Thoracic aorta (tissue), 2 donors: ENCODE measurements at places on chromosomes 5 and 9.

- no peak for DNase-seq
Observed at GRCh38 chr5:178429156-178429468, 161.1 kb downstream of the COL23A1 start.

GRCh38 chr9:29211003-29211579, 1637.8 kb upstream of the C9orf72 start:
- no peak for DNase-seq

- peak; percentile 41 for DNase-seq
Observed at GRCh38 chr5:178940569-178941360, at the start of gene ZNF454. Gene ZNF454 (plus strand): TSS chr5:178941198. CDS start chr5:178942792, 1,594 bp downstream.

DNA sequence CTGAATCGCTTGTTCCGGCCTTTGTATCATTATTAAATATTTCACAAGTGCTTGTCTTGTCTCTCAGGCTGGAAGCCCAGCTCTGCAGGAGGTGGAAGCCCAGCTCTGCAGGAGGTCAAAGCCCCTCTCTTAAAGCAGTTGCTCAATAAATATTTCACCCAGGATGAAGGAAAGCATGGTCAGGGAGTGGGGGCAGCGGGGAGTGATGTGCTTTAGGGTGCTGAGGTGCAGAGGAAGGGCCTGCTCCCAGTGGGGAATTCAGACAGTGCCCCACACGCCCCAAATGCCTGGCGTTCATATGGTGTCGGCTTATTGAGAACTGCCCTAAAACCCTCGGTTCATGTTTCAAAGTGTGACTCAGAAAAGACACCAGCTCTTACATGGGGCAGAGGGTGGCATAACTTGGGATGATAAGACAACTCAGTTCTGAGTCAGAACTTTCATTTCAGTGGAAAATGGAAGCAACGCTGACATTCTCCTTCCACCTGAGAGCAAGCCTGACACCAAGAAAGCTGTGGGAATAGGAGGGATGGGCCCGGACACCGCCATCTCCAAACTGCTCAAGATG, 114.3 kb upstream of the DAP start:
- DNase-seq: no peak

DNA sequence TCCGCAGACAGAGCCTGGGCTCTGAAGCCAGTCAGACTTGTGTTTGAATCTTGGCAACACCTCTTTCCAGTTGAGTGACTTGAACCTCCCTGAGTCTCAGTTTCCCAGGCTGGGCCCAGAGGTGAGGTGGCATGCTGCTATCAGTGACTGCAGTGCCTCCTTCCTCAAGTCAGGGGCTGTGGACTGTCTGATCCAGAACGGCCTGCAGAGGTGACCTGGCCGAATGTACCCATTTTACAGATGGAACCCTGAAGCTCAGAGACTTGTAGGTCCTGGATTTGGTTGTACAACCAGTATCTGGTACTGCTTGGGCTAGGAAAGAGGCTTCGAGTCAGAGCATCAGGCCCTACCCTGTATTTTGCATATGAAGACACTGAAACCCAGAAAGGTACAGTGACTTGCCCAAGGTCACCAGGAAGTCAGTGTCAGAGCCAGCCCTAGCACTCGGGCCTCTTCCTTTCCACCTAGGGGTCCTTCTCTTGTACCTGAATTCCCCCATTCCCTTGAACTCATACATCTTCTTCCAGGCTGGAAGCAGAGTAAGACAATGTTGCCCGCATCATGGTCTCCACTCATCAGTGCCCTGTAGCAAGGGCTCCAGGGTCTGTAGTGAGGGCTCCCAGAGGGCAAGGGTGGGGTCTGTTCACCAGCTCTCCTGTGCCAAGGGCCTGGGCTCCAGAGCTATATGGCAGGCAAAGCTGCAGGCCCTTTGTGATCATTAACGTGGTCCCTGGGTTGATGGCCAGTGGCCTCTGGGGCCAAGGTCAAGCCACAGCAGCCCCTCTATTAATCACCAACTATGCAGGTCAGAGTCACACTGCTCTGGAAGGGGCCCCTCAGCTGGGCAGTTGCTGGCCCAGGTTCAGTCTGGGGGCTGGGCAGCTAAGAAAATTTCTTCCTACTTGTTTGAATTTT, 28.5 kb downstream of the GSN start:
- no peak for DNase-seq

- DNase-seq: no peak
Observed at GRCh38 chr9:86713970-86714369, 233.3 kb downstream of the GAS1 start.

DNA sequence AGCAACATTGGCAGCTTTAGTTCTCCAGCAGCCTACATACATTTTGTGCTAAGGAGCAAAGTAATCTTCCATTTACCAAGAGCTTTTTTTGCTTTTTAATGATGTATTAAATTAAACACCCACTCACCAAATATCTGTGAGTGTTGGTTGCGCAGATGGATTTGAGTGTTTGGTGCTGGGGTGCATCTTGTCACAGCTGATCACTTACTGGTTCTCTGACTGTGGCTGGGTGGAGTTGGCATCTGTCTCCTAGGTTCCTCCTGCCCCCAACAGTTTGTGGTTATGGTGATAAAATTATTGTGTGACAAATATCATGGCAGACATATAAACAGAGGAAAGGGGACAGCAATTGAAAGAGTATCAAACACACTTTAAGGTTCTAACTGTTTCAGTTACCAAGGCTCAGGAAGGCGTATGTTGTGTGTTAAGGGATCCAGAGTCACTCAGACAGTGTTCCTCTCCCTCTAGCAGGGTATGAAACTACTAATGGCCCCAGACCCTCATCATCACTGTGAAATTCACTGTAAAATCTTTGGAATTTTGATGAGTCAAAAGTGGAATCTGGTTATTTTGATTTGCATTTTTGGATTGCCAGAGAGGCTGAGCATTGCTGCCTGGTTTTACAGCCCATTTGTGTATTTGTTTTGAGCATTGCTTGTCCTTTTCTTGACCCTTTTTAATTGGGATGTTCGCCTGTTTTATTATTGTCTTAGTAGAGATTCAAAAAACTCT, 81.7 kb downstream of the PDE8B start:
- no peak for DNase-seq

DNA sequence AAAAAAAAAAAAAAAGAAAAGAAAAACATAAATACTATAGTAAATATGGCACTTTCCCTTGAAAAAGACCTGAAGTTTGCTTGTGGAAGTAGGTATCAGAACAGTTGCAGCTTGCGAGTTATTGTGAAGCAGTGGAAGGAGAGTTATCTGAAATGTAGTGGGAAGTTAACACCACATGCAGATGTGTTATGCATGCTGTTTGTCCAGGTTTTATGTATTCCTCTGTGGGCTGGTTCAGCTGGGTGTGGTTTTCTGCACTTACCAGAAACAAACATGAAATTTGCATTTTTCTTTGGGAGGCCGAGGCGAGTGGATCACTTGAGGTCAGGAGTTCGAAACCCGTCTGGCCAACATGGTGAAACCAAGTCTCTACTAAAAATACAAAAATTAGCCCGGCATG, 42.1 kb upstream of the CTNNA1 start:
- no peak for DNase-seq

DNA sequence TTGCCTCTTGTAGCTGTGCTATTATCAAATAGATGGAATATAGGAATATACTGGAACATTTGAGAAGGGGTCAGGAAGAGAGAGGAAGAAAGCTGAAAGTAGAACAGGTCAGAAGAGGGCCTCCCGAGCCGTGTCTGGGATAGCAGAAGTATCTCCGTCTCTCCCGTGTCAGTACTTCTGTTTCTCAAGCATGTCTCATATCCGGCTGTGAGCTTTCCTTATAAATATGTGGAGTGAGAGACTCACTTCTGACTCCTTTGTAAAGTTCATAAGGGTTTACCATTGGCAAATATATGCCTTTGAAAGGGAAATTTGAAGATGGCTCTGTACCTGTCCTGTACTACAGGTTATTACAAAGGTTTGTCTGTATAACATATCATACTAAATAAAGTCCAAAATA, 50.3 kb downstream of the MOCS2 start:
- no peak for DNase-seq

DNA sequence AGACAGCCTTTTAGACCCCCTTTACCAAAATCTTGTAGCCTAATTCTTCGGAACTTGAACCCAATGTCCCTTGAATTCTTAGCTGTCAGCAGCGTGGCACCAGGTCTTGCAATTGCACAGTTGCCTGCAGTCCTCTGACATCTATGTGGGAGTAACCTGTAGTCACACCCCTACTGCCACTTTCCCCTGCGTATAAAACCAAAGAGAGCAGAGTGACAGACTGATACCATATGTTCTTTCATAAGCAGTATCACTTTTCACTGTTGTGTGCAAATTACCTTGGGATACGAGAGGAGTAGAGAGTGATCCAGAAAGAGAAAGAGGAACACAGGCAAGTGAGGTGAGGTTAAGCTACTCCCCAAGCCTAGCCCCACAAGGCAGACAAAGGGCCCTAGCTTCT, 364.3 kb upstream of the ADAMTSL1 start:
- no peak for DNase-seq

DNA sequence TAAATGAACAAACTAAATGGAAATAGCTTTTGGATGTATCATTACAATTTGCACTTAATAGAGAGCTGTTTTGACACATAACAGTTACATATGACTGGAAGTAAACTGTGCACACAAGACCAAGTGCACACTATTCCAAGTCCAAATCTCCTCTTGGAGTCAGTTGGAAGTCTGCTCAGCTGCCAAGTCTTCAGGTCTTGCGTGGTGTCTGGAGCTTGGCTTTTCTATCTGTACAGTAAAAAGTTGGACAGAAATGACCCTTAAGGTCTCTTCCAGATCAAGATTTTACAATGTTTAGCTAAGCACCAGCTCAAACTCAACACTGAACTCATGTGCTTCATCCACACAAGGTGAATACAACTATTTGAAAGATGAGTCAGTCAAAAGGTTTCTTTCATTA, 456.9 kb downstream of the RASEF start:
- no peak for DNase-seq

DNA sequence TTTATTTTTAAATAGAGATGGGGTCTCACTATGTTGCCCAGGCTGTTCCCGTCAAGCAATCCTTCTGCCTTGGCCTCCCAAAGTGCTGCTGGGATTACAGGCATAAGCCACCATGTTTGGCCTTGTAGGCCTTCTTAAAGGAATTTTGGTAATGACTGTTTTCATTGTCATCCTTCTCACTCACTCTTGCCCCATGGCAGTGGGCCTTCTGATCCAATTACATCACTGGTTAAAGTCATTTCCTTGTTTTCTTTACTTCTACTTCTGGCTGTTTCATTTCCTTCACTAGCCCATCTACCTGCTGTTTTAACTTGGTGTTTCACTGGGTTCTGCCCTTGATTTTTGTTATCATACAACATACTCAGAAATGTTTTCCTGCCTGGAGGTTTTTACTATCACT, 20.1 kb upstream of the NIM1K start:
- DNase-seq: no peak

DNA sequence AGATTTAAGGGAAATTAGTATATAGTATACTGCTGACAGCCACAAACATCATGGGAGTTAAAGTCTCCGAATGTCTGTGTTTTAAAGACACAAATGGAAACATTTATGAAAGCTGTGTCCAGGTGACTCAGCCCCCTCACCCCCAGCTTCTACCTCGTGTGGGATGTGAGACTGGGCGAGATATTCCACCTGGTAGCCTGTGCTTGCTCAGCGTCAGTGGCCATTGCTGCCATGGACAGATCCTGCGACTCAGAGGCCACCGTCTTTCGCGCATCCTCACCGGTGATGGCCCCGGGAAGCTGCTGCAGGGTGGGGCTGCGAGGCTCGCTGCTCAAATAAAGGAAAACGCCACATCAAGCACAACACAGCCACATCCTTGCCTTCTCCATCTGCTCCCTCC, 31.2 kb upstream of the EXOC3 start:
- DNase-seq: no peak

DNA sequence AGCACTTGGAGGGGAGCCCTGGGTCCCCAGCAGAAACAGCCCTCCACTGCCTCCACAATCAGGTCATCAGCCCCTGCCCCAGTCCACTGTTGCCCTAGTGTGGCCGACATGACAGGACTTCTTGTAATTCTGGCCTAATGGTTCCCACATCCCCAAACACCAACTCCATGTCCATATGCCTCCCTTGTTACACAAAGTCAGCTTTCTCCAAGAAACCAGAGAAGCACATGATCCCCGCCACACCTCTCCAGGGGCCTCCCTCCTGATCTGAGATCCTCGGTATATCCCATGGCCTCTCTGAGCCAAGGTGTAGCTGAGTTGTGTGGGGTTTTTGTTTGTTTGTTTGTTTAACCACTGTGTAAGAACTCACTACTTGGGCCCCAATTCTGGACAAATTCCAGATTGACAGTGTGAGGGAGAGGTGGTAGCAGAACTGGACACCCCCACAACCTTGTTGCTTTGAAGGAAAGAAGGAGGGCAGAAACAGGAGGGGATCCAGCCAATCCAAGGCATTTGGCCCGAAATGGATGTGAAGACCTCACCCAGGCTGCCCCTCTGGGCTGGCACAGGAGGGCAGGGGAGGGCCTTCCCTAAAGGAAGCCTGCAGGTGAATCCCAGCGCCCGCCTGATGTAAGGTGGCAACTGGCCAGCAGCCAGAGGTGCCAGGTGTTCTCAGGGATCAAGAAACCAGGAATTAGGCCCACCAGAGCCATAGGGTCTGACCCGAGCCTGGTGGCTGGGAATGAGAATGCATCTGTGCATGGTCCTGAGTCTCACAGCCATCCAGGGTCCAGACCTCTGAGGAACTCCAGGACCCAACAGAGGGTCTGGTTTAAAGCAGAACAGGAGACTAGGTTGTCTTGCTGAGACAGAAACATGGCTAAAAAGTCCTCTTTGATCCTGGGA, 13.4 kb downstream of the IRF1 start:
- DNase-seq: no peak

GRCh38 chr5:123987956-123988355, 476.0 kb downstream of the CSNK1G3 start:
- no peak for DNase-seq

GRCh38 chr5:34898258-34898895, 16.9 kb downstream of the RAD1 start:
- DNase-seq: no peak

DNA sequence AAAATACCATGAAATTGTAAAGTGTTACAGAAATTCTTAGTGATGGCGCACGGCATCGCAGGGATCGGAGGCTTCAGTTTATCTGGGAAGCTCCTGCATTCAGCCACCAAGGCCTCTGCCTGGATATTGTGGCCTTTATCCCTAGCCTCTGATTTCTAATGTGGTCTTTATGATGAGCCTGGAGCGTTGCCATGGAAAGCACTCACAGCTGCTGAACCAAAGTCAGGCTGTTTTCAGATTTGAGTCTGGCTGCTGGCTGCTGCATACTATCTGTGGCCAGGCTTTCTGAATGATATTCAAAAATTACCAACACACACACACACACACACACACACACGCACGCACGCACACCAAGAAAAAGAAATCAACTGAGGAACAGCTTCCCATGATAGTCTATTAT, 101.1 kb upstream of the ZNF366 start:
- no peak for DNase-seq

DNA sequence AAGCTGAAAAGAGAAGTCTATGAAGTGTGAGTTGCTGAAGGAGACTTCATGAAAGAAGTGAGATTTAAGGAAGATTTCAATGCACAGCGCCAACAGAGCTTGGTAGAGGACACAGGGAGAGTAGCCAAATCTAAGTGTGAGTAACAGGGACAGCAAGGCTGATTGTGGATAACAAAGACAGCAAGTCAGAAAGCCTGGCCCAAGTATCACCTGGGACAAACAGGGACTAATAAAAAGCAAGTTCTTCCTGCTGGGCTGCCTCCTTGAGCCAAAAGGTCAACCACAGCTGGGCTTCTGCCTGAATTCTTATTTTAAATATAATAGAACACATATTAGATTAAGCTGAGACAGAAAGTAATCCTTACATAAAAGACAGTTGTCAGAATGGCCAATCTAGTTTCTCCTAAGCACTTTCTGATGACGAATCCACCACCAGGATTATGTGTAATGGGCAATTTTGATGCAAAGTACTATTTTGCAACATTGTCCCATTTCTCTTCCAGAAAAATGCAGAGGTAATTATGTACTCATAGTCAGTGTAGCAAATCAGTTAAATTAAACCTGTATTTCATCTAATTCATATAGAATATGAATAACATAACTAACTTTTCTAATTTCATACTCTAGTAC, 73.8 kb downstream of the MAPKAP1 start:
- no peak for DNase-seq
